Suppressor macrophage (primary cell): ENCODE measurements at places on chromosomes 12 and 14.

DNA sequence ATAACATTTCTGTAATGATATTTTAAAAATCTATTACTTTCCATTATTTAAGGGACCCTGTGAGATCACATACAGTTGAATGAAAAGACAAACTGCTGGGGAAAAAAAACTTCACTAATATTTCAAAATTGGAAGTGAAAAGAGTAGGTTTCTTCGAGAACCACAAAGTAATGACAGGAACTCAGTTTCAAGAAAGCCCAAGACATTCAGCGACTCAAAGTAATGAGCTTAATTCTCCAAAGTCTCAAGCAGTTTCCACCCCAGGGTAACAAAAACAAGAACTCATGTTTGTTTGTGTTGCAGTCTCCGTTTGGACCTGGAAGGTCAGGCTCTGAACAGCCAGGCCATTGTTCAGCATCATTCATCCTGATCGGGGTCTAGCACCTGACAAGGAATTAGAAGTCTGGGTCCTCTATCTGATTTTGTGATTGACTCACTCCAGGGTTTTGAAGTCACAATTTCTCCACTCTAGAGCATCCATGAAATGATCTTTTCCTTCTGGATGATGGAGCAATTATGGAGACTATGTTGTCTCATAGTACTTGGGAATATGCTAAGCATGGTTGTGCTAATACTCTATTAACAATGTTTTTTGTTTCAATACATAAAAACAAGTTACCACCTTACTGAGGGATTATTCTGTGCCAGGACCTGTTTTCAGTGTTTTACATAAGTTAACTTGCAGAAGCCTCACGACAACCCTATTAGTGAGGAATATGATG lies 126.9 kb downstream of the SLC25A21 start:
- DNase-seq: no peak

DNA sequence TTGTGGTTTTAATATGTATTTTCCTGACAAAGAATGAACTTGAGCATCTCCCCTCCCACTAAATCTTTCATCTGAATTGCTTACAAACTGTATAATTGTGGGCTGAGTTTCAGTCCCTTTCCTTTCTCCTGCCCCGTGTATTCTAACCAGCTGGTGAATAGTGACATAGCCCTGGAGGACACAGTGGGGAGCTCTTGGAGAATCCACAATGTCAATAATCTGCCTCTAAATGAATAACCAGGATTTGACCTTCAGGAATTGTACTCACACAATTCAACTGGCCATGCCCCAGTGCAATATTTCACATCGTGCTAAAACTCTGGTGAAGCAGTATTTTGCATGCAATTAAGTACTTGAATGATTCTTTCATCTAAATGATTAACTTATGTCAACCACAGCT lies 177.2 kb downstream of the C12orf42 start:
- no peak for DNase-seq

DNA sequence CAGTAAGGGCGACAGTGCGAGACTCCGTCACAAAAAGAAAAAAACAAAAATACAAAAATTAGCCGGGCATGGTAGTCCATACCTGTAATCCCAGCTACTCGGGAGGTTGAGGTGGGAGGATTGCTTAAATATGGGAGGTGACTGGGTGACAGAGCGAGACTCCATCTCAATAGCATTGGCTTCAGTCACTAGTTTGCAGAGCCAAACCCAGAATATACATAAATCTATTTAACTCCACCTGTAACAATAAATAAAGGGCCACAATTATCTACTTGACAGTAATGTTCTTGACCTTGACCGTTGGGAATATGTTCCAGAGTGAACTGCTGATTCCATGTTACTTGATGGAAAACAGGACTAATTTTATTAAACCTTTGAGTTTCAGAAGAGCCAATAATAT lies 198.9 kb upstream of the MDGA2 start:
- no peak for DNase-seq

DNA sequence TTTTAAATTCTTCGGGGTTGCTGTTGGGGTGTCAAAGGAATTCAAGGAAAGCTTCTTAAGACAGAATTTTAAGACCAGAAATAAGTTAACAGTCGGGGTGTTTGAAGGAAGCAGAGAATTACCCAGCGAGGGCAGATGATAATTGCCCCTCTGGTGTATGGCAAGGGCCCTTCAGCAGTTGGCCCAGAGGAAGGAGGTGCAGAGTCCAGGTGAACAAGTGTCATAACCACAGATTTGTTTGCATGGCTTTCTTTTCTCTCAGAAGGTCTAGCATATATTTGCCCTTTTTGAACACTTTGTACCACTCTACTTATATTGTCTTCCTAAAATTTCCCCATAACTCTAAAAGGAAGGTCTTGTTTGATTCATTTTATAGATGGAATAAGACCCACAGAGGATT lies 1.8 kb downstream of the PDE6H start:
- DNase-seq: no peak

DNA sequence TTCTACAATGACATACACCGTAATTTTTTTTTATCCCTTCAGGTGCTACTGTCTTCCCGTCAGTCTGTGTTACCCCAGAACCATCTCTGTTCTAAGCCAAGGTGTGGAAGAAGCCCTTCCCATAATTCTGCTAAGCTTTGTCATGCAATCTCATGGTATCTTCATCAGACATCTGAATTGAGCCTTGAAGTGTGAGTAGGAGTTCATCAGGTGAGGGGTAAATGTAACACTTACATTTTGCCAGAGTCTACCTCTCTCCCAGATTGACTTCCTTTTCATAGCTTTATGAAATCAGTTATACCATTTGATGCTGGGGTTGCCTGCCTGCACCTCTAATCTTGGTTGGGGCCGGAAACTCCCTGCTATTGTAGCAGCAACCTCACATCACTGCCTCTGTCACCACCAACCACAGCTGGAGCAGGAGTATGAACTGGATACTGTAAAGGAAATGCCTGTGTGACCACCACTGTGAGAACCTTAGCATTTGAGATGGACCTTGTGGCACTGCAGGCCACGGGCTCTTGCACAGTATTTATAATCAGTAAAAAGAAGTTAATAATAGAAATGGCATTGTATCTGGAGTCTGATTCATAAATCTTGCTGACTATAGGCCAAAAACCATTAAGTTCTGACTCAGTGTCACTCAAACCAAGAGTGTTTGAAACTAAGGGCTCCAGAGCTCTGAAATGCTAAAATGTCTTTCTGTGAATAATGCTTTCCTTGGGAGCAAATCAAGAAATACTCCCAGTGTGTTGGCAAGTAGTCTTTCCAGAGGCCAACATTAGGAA lies 58.7 kb upstream of the STK38L start:
- DNase-seq: no peak

DNA sequence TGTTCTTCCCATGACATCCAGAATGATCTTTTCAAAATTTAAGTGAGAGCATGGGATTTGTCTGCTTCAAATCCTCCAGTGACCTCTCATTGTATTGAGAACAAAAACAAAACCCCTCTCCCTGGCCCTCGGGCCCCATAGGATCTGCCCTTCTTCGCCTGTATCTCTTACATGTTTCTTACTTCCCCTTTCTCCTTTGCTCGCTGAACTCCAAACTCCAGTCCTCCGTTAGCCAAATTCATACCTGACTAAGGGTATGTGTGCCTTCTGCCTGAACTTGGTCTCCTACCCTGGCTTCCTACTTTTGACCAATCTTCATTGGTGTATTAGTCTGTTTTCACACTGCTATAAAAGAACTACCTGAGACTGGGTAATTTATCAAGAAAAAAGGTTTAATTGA lies 13.2 kb upstream of the TSPAN11 start:
- DNase-seq: no peak

GRCh38 chr12:1093166-1093751 lies 102.2 kb downstream of the ERC1 start:
- peak; percentile 58 for DNase-seq

DNA sequence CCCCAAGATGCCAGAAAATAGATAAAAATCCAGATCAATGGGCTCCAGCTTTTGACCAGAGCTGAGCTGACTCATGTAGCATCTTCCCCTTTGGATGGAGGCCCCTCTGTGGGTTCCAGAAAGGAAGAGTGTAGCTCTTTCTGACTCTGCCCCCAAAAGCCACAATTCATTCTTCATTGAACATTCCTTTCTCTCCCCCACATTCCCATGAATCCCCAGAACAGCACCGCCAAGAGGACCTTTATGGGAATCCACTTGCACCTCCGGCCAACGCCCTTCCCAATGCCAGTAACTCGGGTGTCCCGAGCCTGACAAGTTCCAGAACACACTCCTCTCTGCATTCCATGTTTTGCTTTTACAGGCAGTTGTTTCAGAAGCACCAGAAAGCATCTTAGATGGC lies 210.6 kb upstream of the DIO3 start:
- DNase-seq: no peak

DNA sequence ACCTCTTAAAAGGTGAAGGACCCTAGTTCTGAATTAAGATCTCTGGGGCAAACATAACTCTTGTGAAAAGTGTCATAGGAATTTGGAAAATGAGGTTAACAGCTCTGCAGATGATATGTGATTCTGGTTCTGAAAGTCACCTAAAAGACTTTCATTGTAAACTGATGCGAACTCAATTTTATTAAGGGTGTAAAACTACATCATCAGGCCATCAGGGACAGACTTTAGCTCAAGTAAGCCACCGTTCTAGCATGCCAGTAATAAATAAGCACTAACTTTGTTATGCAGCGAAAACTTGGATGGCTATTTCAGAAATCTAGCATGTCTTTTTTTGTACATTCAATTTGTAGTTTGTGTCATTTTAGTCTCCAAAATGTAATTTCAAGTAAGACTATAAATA lies 61.6 kb downstream of the R3HDM2 start:
- no peak for DNase-seq

- no peak for DNase-seq
These were observed 498.9 kb downstream of the SLC6A15 start for GRCh38 chr12:84413656-84414055.

DNA sequence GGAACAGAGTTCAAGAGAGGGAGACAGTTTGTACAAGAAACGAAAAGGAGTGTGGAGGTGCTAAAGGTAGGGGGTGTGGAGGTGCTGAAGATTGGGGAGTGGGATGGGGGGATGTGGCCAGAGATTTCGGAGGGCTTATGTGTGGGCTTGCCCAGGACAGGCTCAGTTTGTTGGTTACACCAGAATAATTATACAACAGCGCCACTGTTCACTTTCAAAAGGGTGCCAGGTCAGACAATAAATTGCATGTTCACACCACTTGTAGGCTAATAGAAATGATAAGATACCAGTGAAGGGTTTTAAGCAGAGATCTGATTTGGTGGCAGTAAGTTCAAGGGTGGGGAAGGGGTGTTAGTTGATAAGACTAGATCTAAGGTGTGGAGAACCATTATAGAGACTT lies 75.3 kb downstream of the PRKCH start:
- no peak for DNase-seq

- no peak for DNase-seq
These were observed 80.3 kb downstream of the WDR20 start for GRCh38 chr14:102220031-102220430.

DNA sequence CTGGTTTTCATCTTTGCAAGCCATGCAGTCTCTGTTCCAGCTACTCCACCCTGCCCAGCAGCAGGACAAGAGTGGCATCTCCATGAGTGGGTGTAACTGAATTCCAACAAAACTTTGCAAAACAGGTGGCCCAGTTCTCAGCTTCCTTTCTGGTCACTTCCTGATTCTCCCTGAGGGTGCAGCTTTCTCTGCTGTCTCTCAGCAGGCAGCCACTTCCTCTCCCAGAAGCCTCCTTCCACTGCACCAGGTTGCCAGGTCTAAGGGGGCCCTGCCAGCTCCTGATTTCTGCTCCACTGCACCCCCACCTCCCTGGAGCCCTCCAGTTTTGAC lies 341.0 kb upstream of the FKBP4 start:
- peak; percentile 50 for DNase-seq

- peak; percentile 75 for DNase-seq
These were observed 11.7 kb downstream of the KDM2B start for GRCh38 chr12:121568971-121569751.

GRCh38 chr12:92539110-92539749 lies 163.6 kb upstream of the PLEKHG7 start:
- DNase-seq: peak; percentile 97

DNA sequence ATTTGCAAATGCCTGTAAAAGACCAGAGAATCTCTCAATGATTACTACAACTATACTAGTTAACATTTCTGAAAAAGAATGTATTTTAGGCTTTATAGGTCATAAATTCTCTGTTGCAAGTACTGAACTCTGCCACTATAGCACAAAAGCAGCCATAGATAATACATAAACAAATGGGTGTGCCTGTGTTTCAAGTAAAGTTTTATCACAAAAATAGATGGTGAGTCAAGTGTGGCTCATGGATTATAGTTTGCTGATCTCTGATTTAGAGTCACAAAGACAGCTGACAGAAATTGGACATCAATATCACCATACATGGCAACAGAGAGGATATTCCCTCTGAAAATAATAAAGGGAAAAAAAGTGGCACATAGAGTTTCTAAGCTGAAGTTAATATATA lies 68.1 kb downstream of the FSCB start:
- no peak for DNase-seq

DNA sequence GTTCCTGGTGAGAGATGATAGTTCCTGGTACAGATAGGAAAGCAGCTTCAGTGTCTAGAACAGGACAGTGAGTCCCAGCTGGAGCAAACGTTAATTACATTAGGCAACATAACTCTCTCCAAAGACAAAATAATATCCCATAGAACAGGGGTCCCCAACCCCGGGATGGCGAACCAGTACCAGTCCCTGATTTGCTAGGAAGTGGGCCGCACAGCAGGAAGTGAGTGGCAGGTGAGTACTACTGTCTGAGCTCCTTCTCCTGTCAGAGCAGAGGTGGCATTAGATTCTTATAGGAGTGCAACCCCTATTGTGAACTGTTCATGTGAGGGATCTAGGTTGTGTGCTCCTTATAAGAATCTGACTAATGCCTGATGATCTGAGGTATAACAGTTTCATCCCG lies 204.1 kb downstream of the NELL2 start:
- DNase-seq: no peak

DNA sequence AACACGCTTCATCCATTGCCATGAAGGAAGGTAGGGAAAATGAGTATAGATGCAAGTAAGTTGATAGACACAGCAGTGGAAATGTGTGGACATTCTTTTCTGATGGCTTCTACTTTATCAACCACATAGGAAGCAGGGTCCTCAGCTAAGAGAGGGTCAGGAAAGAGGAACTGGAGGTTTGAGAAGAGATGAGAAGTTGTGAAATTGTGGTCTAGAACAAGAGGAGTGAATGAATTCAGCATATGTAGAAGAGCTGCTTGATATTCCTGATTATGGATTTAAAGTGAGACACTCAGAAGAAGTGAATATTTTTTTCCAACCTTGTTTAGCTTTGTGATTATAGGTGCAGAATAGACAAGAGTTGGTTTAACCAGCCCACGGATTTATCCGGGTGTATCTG lies 128.5 kb downstream of the SLC15A5 start:
- peak; percentile 13 for DNase-seq
